ENCODE measurements at places on chromosomes 2 and 18.

DNA sequence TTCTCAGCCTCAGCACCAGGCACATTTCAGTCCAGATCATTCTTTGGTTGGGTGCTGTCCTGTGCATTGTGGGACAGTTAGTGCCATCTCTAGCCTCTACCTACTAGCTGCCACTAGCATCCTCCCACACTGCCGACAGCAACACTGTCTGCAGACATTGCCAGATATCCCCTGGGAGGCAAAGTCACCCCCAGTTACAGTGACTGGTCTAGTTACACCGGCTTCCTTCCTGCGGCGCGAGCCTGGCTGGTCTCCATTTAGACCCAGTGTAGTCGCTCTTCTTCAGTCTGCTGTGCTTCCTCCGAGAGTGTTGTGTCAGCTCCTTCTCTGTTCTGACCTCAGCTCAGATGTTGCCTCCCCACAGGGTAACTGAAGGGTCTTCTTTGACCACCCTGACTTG lies 283.1 kb downstream of the PHLPP1 start:
- H3K4me1 ChIP-seq = peaks cover 14% of the 10 kb centered on the region
- no peak overlapping the region for H3K4me3 ChIP-seq
- peak; percentile 9 for DNase-seq
- H3K27ac ChIP-seq = peak overlapping the region; percentile 1
- H3K36me3 ChIP-seq = no peaks in the 10 kb centered on the region

GRCh38 chr2:237122214-237122666 lies 36.6 kb downstream of the COPS8 start:
- DNase-seq = no peak
- H3K36me3 ChIP-seq = no peaks in the 10 kb centered on the region
- peaks cover 6% of the 10 kb centered on the region for H3K4me1 ChIP-seq
- no peak overlapping the region for H3K27ac ChIP-seq
- H3K27me3 ChIP-seq = no peaks in the 10 kb centered on the region

- no peak overlapping the region for H3K4me3 ChIP-seq
- peaks cover 50% of the 10 kb centered on the region for H3K4me1 ChIP-seq
- no peak for DNase-seq
- H3K27ac ChIP-seq = no peak overlapping the region
- H3K27me3 ChIP-seq = no peaks in the 10 kb centered on the region
These were observed 2.7 kb downstream of the PER2 start for GRCh38 chr2:238285653-238286082.

GRCh38 chr2:8821276-8822217 lies 15.9 kb downstream of the KIDINS220 start:
- H3K4me1 ChIP-seq = no peaks in the 10 kb centered on the region
- H3K36me3 ChIP-seq = peaks cover 23% of the 10 kb centered on the region
- no peak overlapping the region for H3K27ac ChIP-seq
- DNase-seq = no peak
- H3K27me3 ChIP-seq = no peaks in the 10 kb centered on the region

DNA sequence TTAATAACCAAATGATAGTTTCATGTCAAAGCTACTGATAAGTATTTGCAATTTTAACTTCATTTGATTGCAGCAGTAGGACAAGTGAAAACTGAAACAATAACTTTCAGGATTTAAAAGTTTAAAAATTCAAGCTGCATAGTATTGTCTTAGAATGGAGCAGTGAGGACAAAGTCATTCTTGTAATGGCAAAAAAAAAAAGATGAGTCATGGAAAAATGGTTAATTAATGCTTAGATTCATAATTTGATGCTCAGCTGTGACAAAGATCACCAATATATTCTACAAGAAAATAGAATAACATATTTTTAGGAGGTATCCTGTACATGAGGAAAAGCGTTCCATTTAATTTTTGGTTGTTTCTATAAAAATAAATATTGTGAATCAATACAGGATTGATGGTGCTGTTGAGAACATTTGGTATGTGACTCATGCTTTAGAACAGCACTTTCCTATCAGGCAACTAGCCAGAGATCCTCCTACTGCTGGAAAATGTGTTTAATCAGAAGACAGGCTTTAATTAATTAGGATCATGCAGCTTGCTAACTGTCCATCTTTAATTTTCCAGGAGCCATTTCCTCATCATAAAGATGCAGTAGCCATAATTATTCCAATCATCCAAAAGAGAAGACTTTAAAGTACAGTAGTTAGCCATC lies 239.0 kb upstream of the MMADHC start:
- peaks cover 4% of the 10 kb centered on the region for H3K36me3 ChIP-seq
- H3K4me1 ChIP-seq = no peaks in the 10 kb centered on the region
- no peak for DNase-seq
- H3K27me3 ChIP-seq = no peaks in the 10 kb centered on the region

DNA sequence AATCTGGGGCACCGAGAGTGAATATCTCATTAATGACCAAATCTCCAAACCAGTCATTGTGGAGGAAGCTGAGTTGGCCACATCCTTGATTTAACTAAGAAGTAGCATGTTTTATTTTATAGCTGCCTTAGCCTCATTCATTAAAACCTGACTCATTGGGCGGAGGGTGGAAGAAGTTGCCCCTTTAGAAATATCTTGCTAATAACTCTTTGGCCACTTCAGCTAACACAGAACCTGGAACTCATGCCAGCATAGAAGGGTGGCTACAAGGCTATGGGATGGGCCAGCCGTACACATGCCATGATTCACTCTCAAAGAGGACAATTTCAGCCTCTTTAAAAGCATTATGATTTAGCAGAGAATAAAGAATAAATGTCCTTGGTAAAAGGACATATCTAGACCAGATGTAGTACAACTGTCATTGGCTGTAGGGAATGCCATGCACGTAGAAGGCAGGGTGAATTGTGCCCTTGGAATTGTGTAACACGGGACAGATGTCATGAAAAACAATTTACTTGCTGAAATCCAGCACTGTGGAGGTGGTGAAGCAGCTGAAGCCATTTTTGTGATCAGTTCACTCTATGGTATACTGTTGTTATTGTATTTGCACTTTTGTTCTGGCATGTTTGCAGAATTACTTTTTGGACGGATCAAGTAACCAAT lies 330.0 kb downstream of the PLCL1 start:
- H3K36me3 ChIP-seq = no peaks in the 10 kb centered on the region
- peaks cover 4% of the 10 kb centered on the region for H3K27me3 ChIP-seq
- no peak for DNase-seq
- H3K4me1 ChIP-seq = no peaks in the 10 kb centered on the region
- no peak overlapping the region for H3K27ac ChIP-seq

- no peak overlapping the region for H3K27ac ChIP-seq
- H3K27me3 ChIP-seq = no peaks in the 10 kb centered on the region
- no peaks in the 10 kb centered on the region for H3K4me1 ChIP-seq
- H3K36me3 ChIP-seq = no peaks in the 10 kb centered on the region
These were observed 871.1 kb downstream of the LRP1B start for GRCh38 chr2:141259683-141260082.

- no peaks in the 10 kb centered on the region for H3K27me3 ChIP-seq
- no peaks in the 10 kb centered on the region for H3K36me3 ChIP-seq
- no peaks in the 10 kb centered on the region for H3K4me1 ChIP-seq
These were observed 13.6 kb upstream of the C2orf42 start for GRCh38 chr2:70204452-70204851.

- no peaks in the 10 kb centered on the region for H3K27me3 ChIP-seq
- H3K4me1 ChIP-seq = no peaks in the 10 kb centered on the region
These were observed 65.8 kb upstream of the CRIM1 start for GRCh38 chr2:36289731-36290130.

GRCh38 chr18:79872527-79873444 lies 75.0 kb downstream of the KCNG2 start:
- peaks cover 5% of the 10 kb centered on the region for H3K27me3 ChIP-seq
- H3K4me3 ChIP-seq = no peak overlapping the region
- DNase-seq = no peak
- no peaks in the 10 kb centered on the region for H3K36me3 ChIP-seq

- peak; percentile 33 for DNase-seq
- peak overlapping the region; percentile 85 for H3K27ac ChIP-seq
- peak overlapping the region; percentile 91 for H3K4me3 ChIP-seq
- no peaks in the 10 kb centered on the region for H3K36me3 ChIP-seq
- H3K4me1 ChIP-seq = peaks cover 84% of the 10 kb centered on the region
These were observed 8.1 kb downstream of the MBP start for GRCh38 chr18:77124452-77124922.

DNA sequence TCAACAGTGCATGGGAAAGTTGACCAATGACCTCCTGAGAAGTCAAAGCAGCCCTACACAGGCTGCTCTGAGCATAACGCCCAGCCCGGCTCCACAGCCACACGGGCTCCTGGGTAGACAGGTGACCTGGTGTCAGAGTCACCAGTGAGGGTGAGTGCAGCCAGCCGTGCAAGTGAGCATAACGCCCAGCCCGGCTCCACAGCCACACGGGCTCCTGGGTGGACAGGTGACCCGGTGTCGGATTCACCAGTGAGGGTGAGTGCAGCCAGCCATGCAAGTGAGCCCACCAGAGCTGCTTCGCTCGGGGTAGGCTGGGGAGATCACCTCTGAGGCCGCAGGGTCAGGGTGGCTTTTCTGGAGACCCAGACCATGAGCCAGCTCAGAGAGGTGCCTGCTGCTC lies 94.3 kb upstream of the TMEM18 start:
- H3K36me3 ChIP-seq = no peaks in the 10 kb centered on the region
- H3K4me3 ChIP-seq = no peak overlapping the region
- H3K27ac ChIP-seq = no peak overlapping the region

DNA sequence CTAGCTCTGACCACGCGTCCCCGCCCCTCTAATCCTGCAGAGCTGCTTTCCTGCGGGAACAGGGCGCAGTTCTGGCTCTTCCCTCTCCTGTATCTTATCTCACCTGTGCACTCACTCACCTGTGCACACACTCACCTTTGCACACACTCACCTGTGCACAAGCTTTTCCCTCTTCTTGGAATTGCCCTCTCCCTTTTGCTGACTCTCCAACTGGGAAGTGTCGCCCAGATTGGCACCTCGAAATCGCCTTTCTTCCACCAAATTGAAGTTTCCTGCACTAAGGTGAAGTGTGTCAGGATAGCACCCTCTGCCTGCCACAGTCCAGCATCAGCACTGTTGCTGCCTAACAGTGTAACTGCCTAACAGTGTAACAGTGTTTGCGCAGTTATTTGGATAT lies 566 bp upstream of the CMPK2 start:
- no peaks in the 10 kb centered on the region for H3K27me3 ChIP-seq
- peak overlapping the region; percentile 92 for H3K4me3 ChIP-seq
- peaks cover 15% of the 10 kb centered on the region for H3K4me1 ChIP-seq
- DNase-seq = no peak

DNA sequence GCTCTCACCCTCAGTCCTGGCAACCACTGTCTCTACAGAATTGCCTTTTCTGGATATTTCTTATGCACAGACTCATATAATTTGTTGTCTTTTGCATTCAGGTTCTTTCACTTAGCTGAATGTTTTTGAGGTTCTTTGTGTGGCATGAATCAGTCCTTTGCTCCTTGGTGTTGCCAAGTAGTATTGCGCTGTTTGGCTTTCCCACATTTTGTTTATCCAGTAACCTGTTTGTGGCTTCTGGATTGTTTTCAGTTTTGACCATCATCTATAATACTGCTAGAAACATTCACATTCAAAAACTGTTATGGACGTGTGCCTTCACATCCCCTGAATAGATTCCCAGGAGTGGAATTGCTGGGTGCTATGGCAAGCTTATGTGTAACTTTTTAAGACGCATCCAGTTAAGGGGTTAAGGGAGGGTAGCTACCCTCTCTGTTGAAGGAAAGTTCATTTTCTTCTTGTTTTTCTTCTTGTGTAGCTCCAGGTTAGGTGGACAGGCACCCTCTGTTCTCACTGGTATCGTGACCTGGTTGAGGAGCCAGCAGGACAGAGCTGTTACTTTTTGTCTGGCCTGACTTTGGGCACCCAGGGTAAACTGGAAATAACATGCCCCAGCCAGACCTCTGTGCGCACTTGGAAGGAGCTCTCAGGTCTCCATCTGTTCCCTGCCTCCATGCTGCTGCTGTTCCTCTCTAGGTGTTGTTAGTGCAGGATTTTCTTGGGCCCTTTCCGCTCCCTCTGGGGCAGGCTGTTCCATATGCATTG lies 29.6 kb downstream of the ARHGAP25 start:
- H3K27me3 ChIP-seq = no peaks in the 10 kb centered on the region
- no peak for DNase-seq
- H3K4me1 ChIP-seq = peaks cover 76% of the 10 kb centered on the region
- no peaks in the 10 kb centered on the region for H3K36me3 ChIP-seq

DNA sequence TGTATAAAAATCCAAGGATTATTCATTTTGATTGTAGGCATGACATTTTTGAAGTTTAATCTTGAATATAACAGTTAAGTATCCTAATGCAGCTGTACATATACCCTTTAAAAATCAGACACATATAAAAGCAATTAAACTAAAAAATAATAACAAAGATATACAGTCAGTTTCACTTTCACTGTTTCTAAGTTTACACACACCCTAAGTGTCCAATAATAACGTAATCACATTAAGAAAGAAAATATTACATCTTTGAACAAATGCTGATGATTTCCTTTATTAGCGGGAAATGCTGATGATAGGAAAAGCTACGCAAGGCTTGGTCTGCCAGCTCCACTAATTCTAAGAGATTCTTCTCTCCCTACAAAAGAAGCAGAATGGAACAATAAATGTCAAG lies 38.8 kb downstream of the RTTN start:
- no peaks in the 10 kb centered on the region for H3K4me1 ChIP-seq
- no peaks in the 10 kb centered on the region for H3K27me3 ChIP-seq
- DNase-seq = no peak
- no peak overlapping the region for H3K27ac ChIP-seq
- H3K4me3 ChIP-seq = no peak overlapping the region

DNA sequence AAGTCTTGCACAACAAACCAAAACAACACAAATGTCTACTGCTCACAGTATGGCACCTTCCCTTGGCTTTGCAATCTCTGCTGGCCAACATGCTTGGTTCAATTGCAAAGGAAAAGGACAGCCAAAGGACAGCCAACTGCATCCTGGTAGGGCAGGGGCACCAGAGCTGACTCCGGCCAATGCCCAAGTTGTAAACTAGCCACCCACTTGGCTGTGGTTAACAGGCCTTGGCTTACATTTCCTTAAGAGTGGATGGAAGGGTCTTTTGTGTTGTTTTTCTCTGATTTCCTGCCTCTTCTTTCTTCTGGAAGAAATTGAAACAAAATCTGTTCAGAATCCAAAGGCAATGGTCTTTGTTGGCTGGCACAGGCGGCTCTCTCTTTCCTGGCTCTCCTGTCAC lies 119.1 kb upstream of the TRIB2 start:
- DNase-seq = no peak
- H3K36me3 ChIP-seq = no peaks in the 10 kb centered on the region
- H3K27me3 ChIP-seq = peaks cover 19% of the 10 kb centered on the region
- H3K27ac ChIP-seq = no peak overlapping the region

DNA sequence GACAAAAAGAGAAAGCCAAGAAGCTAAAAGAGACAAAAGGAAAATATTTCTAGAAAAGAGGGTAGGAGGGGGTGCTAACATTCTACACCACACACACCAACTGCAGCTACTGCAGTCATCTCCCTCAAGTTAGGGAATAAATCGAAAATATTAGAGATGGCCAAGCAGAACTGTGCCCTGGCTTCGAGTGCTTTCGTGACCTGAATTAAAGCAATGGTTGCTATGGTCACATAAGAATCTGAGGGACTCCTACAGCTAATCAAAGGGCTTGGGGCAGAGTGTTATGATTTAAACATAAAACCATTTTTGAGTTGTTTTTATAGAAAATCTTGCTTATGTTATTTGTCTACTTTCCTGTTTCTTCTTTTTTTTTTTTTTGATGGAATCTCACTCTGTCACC lies 159.6 kb upstream of the HNRNPA3 start:
- H3K27ac ChIP-seq = no peak overlapping the region
- H3K36me3 ChIP-seq = no peaks in the 10 kb centered on the region
- H3K4me1 ChIP-seq = no peaks in the 10 kb centered on the region
- DNase-seq = no peak
- no peak overlapping the region for H3K4me3 ChIP-seq
- H3K27me3 ChIP-seq = no peaks in the 10 kb centered on the region
